ENCODE measurements at places on chromosomes 7 and 10.

DNA sequence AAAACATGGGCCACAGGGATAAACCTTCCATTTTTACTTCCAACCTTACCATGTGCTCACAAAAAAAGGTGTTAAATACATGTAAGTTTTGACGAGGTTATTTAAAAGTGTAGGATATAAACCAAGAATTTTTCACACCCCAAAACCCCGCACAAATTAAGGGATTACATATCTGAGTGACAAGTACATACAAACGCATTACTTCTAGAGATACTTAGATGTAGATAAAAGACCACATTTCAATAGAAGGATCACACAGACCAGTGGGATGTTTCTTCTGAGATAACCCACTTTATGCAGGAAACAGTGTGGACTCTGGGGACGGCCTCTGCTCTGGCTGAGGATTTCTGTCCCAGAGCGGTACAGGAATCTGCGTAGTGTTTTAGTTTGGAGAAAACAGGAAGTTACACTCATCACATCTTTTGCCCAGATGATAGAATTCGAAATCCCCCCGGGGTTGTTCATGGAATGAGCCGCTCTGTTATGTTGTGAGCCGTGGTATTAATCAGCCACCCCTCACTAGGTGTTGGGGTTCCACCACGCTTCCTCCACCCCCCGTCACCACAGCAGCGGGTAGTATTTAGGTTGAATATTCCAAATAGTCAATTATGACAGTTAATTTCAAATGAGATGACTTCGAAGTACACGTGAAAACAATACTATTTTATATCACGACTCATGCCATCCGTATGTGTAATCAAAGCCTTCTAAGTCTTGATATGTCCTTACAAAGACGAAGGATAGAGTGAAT, 1.3 kb upstream of the CUL1 start:
- no peak for DNase-seq

GRCh38 chr10:102246261-102246660, 929 bp downstream of the GBF1 start:
- DNase-seq = no peak

DNA sequence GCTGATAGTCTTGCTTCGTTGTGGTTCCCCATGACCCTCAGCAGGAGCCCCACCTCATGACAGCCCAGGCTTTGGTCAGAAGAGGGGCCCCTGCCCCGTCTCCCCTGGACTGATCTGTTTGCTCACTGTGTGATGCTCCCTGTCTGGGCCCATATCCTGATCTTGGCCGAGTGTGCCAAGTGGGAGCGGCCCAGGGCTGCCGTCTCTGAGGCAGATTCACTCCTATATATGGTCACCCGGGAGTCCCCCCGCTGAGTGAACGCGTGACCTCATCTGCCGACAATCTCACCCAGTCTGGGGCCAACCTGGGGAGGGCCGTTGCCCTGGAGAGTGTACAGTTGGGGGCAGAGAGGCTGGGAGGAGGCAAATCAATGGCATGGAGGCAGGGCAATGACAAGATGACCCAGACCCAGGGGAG, 34.5 kb downstream of the PPIF start:
- no peak for DNase-seq

DNA sequence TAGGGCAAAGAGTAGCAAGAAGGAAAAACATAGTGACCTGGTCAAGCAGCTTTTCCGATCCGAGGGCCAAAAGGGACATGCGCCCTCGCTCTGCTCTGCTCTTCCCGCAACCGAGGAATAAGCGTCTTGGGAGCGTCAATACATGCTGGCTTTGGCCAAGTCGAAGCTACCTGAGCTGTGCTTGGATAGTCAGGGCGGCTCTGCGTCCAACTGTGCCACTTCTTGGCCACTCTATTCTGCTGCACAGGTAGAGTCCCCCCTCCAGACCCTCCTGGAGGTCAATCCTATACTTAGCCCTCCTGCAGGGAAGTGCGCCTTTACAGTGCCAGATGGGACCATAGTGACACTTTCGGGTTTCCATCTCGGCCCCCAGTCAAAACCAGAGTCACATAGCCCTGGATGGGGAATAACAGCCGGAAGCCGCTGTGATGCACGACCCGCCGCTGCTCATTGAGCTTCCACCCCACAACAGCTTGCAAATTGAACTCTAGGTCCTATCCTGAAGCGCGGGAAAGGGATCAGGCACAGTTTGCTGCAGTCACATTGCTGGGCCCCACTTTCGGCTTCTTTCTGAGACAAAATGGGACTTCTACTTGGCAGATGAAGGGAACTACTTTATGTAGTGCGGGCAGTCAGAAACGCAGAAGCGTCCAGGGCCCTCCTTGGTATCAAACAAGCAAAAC, 1.1 kb upstream of the HPSE2 start:
- DNase-seq = no peak

DNA sequence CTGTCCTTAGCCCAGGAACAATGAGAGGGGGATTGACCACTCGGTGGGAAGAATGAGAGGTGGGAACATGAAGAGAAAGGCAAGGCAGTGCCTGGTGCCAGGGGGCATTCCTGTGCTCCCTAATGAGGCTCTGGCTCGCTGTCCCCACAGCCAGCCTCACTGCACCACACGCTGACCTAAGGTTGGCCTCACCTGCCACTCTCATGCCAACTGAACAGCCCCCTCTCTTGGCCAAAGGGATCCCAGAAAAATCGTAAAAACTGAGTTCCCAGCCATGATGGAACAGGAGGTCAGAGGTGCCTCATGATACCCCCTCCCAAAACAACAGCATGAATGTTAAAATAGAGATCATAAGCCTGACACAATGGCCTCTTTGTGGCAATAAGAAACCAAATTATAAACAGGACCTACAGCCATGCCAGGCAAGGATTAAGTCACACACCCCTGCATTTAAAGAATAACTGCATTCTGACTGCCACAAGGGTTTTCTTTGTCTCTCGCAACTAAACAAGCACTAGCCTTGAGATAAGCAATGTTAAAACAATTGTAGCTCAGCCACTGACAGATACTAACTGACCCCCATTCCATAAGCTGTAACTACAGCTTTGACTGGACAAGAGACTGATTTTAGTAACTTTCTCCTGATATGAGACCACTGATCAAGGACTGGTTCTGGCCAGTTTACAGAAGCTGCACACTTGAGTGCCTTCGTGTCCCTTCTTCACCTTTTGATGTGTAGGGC, 149.2 kb downstream of the SH2D4B start:
- no peak for DNase-seq

- DNase-seq = no peak
Measured at GRCh38 chr10:25504306-25504705, 329.5 kb downstream of the GPR158 start.

- DNase-seq = no peak
Measured at GRCh38 chr10:79287973-79288723, 59.1 kb upstream of the PPIF start.

- DNase-seq = no peak
Measured at GRCh38 chr10:77187376-77187999, 450.1 kb downstream of the KCNMA1 start.

- DNase-seq = no peak
Measured at GRCh38 chr10:61897671-61898434, 3.6 kb upstream of the ARID5B start.

DNA sequence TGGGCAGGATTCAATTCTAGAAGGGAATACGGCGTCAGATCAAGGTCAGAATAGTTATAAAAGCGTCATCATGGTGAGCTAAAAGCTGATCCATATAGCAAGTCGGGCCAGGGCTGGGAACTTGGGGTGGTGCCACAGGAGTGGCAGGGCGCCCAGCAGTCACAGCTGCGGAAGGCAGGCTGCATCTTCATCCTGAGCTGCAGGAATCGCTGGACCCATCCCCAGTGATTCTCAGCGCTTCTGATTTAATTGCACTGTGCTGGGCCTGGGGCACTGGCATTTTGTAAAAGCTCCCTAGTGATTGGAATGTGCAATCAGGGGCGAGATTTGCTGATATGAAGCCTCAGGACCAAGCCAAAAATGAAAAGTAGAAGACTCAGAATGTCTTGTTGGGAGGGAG, 135.3 kb downstream of the CTTNBP2 start:
- DNase-seq = no peak

DNA sequence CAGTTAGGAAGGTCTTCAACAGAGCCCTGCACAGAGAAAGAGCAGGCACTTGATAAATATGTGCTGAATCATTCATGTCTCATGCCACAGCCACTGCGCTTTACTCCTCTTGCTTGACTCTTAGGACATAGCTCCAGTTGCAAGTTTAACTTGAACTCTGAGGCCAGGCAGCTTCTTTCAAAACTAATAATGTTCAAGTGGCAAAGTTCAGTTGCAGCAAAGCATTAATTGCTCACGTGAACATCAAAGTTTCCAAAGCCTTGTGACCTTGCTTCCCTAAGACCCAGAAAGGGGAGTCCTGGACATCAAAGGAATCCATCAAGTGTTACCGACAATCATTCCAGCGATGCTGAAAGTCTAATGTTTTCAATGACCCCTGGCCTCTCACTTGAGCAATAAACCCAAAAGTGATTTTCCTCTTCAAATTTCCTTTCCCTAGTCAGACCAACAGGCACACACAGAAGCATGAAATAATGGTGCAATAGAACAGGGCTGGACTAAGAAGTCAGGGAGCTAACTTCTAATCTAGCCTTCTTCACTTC, 21.8 kb upstream of the TECTB start:
- DNase-seq = no peak

DNA sequence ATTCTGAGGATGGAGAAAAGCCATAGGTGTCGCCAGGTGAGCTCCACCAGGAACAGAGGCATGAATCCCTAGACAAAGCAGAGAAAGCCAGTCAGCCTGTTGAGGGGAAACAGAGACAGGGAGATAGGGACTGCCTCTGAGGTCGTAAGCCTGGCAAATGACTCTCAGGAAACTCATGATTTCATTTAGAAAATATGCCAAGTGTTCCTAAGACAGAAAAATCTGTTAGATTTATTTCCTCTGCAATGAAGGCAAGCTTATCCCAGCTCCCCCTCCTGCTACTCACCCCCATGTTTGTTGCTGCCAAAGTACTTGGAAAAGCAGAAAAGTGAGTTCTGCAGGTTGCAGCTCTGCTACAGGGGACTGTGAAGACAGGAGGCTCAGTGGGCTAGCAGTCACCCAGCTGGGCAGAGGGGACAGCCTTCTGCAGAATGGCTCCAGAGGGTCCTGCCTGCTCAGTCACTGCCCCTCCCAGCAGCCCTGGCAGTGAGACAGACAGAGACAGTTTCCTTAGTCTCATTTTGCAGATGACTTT, 184.3 kb downstream of the ADRA2A start:
- DNase-seq = no peak

- DNase-seq = no peak
Measured at GRCh38 chr10:792792-793100, 103.3 kb upstream of the DIP2C start.

- no peak for DNase-seq
Measured at GRCh38 chr10:16717622-16718395, 99.4 kb downstream of the RSU1 start.

- DNase-seq = no peak
Measured at GRCh38 chr7:3807824-3808223, 506.8 kb downstream of the SDK1 start.

GRCh38 chr10:58734116-58734515, 221.4 kb downstream of the BICC1 start:
- no peak for DNase-seq

DNA sequence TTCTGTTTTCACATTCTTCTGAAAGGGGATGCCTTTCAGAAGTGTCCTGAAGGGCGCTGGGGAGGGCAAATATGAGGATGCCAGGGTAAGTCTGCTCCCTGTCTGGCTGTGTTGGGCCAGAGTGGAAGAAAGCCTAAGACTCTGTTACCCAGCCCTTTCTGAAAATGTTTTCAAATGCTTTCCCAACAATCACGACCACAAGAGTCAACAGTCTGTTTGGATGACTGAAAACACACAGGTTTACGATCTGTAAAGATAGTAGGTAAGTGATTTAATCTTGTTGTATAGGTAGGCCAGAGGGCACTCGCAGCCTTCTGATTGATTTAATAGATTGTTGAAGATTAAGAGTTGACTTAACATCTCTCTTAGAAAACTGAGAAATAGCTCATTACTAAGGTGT, 13.2 kb downstream of the SGPL1 start:
- DNase-seq = no peak

DNA sequence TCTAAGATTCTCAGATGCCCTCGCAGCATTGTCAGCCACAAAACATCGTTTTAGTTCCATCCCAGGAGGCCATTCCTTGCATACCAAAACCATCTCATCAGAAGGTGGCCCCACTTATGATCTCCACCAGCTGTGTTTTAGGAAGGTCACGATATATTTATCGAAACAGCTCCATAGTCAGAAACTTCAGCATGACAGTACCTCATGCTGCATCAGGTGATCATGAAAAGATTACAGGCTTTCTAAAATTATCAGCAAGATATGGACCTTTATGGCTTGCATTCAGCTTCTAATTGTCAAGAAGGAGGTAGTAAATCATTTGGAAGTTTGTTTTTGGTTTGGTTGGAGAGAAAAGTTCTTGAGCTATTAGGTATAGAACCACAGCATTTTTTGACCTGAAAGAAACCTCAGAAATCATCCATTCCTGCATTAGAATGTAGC, 20.0 kb downstream of the JAZF1 start:
- no peak for DNase-seq

GRCh38 chr10:58019863-58020537, 247.7 kb downstream of the IPMK start:
- no peak for DNase-seq

GRCh38 chr10:6048281-6049030, 13.7 kb downstream of the IL2RA start:
- DNase-seq = no peak

GRCh38 chr10:131187926-131188325, 123.6 kb downstream of the TCERG1L start:
- no peak for DNase-seq

DNA sequence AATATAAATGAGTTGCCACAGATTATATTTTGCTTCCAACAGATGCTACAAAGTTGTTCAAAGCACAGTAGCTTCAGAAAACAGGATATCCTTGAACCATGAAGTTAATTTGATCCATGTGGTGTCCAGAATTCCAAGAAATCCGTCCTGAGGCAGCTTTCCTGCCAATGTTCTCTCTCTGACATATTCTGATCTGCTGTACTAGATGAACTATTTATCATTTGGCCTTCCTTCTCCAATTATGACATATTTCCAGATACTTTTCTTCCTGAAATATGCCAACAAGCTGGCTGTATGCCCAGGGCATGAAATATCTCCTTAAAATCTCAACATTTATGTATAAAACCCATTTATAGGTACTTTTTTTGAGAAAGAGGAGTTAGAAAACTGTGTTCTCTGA, 141.1 kb downstream of the SPAG6 start:
- DNase-seq = no peak

DNA sequence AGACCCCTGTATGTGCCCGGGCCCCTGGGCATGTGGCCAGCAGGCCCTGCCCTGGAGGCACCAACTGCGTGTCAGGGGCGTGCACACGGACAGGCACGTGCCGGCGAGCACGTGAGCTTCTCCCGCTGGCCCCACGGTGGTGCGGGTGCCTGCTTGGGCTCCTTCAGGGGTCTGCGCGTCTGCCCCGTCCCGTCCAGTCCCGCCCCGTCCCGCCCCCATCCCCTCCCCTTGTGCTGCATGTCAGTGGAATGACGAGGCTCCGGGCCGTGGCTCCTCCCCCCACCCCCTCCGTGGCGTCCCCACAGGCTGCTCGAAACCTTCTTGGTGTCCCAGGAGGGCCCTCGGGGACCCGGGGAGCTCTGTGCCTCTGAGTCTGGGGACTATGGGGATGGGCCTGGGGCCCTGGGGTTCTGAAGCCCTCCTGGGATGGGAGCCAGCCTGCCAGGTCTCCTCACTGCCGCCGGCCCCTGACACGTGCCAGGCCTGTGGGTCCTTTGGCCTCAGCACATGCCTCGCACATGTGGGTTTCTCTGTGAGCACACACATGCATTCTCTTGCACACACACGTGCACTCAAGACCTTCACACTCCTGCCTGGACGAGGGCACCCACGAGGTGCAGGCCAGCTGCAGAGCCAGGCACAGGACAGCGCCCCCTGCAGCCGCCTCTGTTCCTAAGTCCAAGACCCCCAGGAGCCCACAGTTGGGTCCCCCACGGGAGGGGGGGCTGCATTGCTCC, 27.5 kb upstream of the AMZ1 start:
- no peak for DNase-seq
